CD8-positive, alpha-beta memory T cell (primary cell): ENCODE measurements at places on chromosomes 2 and 18. TPM values are rescaled to one million over a fixed set of nuclear protein-coding genes. Genes with fewer than 3 reads are reported as not detected.

- DNase-seq = no peak
These were observed 101.7 kb upstream of the PGAP1 start for GRCh38 chr2:197028230-197028629.

DNA sequence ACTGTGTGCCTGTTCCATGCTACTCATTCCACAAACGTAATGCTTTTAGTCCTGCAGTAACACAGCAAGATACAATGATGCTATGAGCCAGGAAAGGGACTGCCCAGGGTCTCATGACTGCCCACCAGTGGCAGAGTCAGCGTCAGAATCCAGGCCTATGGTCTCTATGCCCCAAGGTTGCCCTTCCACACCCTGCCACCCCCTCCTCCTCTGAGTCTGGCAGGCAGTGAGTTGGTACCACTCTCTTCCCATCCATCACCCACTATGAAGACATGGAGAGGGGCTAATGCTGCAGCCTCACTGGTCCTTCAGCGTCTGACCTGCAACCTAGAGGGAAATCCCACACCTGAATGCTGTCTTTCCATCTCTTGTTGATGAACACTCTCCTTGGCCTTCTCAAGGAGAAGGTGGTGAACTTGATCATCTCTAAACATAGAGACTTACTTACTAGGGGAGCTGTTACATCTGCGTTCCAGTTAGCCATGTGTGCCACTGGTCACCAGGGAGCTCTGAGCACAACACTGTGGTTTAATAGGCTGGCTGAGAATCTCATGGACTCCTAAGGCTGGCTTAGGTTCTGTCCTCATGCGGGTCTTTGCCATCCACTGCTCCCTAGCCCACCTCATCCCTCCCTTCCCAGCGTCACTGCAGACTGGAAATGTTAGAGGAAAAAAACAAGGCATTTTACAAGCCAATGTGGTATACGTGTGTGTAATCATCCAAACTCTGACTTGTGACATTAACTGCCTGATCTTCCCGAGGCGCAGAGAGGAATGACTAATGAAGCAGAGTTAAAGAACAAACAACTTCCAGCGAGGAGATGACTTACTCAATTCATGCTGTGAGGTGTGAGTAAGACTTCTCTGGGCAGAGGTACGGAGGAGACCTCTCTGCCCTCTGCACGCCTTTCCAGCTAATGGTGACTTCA lies 28.8 kb downstream of the STEAP3 start:
- no peak for DNase-seq

GRCh38 chr2:5740817-5741216 lies 48.6 kb downstream of the SOX11 start:
- no peak for DNase-seq

DNA sequence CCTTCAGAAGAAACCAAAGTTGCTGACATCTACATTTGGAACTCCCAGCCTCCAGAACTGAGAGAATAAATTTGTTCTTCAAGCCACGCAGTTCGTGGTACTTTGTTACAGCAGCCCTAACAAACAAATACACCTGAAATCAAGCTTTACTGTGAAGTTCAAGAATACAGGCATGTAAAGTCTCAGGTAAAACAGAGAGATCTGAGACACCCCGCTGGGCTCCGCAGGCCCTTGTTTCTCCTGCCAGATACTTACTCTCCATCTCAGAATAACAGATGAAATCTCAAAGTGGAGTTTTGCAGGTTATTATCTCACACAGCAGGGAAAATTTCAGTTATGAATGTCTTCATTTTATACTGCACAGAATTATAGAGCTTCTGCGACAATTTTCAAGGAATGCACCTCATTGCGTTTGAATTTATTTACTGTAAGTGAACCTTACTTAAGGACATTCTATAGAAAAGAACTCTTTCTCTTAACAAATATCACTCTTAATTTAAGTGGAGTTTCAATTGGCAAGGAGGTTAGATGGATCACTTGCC lies 492.4 kb upstream of the LRATD1 start:
- no peak for DNase-seq

DNA sequence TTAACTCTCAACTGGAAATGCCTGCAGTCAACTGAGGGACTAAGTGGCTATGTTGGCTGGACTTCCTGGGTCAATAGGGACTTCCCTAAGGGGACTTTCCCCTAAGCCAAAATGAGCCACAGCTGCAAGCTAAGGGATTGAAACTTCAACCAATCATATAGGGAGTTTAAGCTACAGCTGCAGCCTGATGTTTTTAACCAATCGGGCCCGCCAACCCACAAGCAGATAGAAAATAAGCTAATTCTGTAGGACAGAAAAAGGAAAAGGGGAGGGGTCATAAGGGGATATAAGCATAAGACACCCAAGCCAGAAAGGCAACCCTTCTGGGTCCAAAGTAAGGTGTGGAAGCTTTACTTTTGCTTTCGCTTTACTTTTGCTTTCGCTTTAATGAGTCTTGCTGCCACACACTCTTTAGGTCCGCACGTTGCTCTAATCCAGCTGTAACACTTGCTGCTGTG lies 927.5 kb downstream of the ERBB4 start:
- no peak for DNase-seq

GRCh38 chr2:289362-290089 lies 1.6 kb upstream of the ALKAL2 start:
- no peak for DNase-seq

DNA sequence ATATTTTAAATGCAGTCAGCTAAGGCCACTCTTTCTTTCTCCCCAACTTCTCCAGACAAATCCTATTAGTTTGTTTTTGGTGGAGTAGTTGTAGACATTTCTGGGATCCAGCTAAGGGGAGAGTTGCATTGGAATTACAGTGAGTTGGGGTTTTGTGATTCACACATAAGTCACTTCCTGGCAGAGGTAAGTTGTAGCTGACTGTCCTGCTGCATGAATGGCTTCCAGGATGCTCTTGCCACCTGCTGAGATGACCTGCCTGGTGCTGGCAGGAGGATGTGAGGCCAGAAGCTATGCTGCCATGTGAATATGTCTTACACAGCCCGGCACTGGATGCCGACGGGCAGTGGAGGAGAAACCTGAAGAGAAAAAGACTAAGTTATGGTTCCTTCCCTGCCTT lies 243.7 kb downstream of the TDRD15 start:
- DNase-seq = no peak

- DNase-seq = no peak
These were observed 933.9 kb downstream of the TRIB2 start for GRCh38 chr2:13650586-13651180.

- DNase-seq = no peak
These were observed 51.8 kb downstream of the CTIF start for GRCh38 chr18:48590678-48591077.

DNA sequence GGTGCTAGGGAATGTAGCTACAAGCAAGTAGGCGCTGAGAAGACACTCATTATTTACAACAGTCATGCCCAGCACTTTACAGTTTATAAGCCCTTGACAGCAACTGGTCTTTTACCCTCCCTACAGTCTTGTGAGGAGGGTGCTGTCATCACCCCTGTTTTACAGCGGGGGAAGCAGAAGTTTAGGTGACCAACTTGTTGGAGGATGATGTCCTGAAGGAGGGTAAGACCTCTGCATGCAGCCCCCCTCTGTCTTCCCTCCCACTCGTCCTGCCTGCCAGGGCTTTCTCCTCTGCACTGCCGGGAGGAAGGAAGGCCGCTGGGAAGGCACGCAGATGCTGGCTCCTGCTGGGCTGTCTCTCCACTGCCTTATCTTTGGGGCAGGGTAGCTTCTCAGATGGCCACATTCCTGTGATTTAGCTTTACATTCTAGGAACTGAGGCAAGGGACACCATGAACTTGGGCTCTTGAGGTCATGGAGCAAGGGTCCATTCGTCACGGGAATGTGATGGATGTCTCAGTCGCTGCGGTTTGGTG lies 972 bp downstream of the IL1R1 start:
- DNase-seq = no peak

DNA sequence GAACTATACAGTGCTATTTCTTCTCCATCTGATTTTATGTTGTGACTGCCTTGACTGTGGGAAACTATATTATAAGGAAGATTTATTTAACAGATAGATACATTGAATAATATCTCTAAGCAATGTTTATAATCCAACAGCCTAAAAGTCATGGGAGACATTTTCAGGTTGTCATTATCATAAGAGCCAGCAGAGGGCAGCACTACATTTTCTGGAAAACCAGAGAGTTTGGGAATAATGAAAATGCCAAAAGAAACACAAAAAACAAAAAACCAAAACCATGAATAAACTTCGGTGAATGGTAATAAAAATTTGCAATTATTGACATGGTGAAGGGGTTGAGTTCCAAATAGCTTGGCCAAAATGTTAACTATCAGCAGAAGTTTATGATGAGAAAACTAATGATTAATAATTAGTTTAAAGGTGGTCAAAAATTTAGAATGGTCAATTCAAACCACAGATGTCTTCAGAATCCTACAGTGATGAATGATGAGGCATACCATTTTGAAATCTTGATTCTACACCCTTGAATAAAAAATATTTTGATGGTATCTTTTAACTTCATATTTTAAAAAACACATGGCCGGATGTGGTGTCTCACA lies 4.7 kb downstream of the EEF1B2 start:
- no peak for DNase-seq

GRCh38 chr2:3392216-3392615 lies 12.7 kb downstream of the TRAPPC12 start:
- DNase-seq = no peak

- no peak for DNase-seq
These were observed 5.7 kb upstream of the KLHL29 start for GRCh38 chr2:23379220-23379695.

- no peak for DNase-seq
These were observed 233.2 kb upstream of the TCF4 start for GRCh38 chr18:55821219-55821618.

DNA sequence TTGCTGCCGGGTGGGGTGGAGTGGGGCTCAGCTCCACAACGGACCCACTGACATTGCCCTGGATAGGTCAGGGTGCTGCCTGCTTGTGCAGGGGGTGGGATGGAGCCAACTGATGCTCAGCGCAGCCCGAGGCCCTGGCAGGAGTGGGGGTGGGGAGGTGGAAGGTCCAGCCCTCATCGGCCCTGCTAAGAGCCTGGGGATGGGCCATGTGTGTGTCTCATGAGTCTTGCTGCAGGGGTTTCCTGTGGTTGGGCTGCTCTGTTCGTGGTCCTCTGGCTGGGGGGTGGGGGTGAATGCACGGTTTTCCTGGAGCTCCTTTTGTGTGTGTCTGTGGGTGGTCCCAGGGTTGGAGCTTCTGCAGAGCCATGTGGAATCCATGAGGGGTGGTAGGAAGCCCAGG lies 39.4 kb upstream of the GALR1 start:
- DNase-seq = no peak

- no peak for DNase-seq
These were observed 12.3 kb upstream of the POLI start for GRCh38 chr18:54257015-54257414.

DNA sequence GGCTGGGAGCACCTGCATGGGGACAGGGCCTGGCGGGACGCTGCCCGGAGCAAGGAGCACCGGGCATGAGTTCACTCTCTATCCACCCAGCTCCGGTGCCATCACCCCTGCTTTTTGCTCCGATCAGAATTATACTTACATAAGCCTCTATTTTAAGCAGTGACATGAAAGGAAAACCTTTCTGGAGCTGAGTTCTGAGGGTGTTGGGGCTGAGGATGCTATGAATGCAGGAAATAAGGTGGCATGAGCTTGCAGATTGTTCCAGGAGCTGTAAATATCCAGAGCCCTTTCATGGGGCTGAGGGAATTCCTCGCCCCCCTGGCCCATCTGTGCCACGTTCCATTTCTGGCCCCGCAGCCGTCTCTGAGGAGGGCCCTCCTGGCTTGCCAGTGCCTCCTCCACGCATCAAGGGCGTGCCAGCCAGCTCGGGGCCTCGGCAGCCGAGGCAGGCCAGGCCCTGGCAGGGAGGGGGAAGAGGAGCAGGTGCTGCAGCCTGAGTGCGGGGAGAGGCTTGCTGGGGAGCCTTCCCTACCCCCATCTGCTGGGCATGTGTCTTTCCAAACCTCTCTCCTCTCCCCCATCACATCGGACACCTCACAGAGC lies 91.7 kb upstream of the MCFD2 start:
- DNase-seq = no peak

- no peak for DNase-seq
These were observed 30.2 kb downstream of the GLI2 start for GRCh38 chr2:120765678-120766469.

GRCh38 chr18:57792631-57793301 lies 10.3 kb downstream of the ATP8B1 start:
- DNase-seq = no peak

DNA sequence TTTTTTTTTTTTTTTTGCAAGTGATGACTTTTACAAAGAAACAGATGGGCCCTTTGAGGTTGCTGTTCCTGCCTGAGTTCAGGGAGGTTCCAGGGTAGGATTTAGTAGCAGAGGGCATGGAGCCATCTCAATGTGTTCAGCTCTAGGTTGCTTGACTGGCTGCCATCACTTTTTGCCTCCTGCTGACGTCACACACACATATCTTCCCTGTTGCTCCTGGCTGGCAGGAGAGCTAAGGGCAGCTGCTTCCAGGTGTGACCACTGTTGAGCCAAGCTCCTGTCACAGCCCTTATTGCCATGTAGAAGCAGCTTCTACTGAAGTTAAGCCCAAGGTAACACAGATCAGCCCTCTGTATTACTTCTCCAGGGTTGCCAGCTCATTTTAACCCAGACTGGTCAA lies 394.2 kb upstream of the SPRED2 start:
- DNase-seq = no peak

DNA sequence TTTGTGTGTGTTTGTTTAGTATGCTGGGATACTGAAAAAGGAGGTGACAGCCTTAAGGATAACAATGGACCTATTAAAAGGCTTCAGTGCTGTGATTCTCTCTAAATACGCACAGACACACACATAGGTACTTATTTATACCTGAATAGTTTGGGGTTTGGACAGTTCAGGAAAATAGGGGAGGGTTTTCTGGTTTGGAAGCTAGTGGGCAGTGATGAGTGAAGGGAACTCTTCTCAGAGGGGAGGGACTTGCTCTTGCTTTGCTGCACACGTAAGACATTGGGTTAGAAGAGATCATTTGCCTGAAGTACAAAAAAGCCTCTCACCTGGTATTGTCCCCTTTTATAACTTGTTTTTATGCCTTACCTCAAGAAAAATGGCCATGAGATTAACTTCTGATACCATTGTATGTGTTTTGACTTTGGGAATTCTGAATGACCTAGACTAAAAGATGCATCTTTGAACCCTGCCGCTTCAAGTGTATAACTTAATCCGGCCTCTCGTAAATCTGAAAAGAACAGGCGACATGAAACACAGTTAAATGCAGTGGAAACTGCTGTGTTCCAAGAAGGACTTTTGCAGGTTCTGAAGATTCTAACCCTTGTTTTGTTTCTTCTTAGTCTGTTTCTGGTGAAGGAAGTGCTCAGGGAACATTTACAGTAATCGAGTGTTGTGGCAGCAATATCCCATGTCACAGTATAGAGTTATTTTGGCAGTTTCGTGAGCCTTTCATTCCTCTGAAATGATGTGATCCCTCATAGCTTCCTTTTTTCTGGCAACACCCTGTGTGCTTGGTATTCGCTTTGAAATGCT lies 2.5 kb downstream of the CRIM1 start:
- DNase-seq = no peak

- no peak for DNase-seq
These were observed 115.5 kb upstream of the TMEM18 start for GRCh38 chr2:792687-793086.

KHK gene
- 14.5 TPM for total RNA-seq

MYCN gene
- total RNA-seq = not detected

HES6 gene
- 5.1 TPM for total RNA-seq

GCG gene
- total RNA-seq = not detected

CMPK2 gene
- total RNA-seq = 0.62 TPM

CHST10 gene
- total RNA-seq = 11.0 TPM

LYG2 gene
- total RNA-seq = not detected

TUBA4B gene
- not detected for total RNA-seq

ALK gene
- not detected for total RNA-seq

CHRND gene
- total RNA-seq = not detected

DAPL1 gene
- not detected for total RNA-seq

INHA gene
- total RNA-seq = not detected

CFLAR gene
- 303 TPM for total RNA-seq
